ENCODE measurements at places on chromosomes 6 and 20.
A peak's percentile ranks its signal among the peaks of the same experiment; 100 is the strongest.

DNA sequence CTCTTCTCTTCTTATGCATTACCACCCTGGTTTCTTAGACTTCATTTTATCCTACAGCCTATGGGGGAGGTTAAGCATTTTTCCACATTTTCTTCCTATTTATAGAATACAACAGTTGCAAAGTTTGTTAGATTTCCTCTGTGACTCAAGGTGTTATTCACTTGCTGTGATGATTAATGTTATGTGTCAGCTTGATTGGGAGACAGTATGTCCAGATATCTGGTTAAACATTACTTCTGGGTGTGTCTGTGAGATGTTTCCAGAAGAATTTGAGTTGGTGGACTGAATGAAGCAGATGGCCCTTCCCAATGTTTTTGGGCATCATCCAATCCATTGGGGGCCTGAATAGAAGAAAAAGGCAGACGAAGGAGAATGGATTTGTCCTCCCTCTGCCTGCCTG is 131.3 kb downstream of the C6orf118 start:
- no peak for DNase-seq

GRCh38 chr6:89745096-89745495 is 74.5 kb downstream of the MDN1 start:
- DNase-seq = no peak

DNA sequence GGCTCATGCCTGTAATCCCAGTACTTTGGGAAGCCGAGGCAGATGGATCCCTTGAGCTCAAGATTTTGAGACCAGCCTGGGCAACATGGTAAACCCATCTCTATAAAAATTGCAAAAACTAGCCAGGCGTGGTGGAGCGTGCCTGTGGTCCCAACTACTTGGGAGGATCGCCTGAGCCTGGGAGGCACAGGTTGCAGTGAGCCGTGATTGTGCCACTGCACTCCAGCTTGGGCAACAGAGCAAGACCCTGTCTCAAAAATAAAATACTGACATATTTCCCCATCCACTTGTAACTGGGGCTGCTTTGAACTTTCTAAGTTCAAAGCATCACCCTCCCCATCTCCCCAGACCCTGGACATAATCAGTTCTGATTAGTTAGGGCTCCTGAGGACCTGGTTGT is 7.2 kb upstream of the MMP9 start:
- DNase-seq = no peak

DNA sequence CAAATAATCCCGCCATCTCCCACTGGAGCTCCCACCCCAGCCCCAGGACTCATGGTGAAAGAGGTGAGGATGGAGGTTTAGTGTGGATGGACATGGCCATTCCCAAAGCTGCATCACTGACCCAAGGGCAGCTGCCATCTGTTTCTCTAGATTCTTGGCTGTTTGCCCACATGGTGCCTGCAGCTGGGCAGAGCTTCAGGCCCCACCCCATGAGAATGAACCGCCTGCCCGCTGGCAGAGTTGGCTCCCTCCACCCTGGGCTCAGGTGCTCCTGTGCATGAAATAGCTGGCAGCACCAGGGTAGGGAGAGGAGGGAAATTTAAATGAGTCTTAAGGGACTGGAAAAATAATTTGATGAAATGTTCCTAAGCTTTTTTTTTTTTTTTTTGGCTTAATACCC is 17.4 kb downstream of the SCML4 start:
- no peak for DNase-seq

DNA sequence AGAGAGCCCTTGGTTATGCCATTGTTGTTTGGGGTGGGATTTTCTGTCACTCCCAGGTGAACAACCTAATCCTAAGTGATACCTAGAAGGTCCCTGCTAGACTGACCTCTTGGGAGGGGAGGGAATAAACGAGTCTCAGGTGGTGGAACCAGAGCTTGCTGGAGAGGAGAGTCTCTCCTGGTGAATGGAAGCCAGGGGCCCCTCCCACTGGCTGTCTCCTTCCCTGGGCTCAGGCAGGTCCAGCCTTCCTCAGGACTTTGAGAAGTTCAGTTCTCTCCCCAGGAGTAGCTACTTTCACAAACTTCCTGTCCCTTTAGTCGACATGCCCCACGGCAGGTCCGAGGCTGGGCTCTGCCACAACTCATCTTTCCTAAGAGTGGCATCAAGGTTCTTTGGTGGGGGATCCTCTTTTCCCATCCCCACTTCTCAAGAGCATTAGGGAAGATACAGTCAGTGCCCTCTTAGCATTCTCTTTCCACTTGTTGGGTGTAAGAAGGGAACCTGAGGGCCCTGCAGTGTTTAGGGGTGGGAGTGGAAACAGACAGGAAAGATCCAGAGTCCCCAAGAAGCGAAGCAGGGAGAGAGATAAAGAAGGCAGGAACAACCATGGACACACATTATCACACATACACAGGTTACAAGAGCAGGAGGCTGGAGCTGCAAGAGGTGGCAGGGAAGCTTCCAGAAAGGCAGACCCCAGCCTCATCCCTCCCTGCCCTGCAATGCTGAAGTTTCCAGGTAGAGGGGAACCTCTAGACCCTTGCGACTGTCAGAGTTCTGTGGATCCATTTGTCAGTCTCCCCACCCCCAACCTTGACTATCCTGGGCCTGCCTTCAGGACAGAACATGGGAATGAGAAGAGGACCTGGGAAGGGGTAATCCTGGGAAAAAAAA is 900 bp upstream of the GLP1R start:
- DNase-seq = no peak

DNA sequence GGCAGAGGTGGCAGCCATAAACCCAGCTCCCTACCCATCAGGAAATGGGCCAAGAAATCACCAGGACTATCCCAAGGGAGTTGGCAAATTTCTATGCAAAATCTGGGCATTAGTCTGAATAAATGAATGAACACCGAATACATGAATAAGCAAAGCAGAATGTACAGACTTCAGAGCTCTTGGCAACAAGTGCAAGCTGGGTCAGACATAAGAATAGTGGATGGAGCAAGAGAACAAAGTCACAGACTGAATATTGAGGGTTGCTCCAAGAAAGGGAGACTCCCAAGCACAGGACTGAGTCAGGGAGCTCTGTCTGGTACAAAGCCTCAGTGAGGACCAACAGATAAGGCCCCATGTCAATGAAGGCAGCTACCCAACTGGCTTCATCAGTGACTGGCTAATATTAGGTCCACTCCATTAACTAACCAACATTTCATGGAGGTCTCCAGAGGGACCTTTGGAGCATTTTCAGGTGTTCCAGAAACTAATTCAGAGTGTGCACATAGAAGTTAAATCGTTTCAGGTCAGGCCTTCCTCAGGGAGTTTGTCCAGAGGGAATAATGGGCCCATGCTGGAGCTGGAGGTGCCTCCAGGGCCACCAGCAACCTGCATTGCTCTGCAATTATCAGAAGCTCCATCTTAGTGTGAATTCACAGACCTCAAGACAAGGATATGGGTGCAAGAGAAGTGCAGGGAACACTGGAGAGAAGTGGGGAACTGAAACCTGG is 191.5 kb upstream of the RALGAPA2 start:
- no peak for DNase-seq

DNA sequence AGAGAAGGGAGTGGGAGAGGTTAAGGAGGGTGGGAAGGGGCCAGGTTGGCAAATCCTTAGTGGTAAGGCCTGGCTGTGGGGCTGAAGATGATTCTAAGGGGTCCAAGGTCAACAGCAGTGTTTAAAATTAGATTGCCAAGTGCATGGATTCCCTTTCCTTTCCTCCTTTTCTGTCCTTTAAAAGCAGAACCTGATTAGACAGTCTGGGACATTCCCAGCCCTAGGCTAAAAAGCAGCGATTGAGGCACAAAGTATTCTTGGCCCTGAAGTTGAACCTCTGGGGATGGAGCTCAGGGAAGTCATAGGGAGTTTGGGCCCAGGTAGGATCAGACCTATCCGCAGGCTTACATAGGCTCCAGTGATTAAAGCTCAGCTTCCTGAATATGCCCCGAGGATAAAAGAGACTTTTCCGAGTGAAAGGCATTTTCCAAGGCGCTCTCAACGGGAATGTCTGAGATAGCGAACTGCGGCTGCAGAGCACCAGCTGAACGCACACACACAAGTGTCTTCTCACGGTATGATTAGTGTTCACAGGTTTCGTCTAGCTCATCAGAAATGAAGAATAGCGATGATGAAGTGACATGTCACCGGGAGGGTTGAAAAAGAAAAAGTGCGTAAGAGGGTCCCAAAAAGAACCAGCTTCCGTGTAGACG is 787 bp upstream of the CARMIL1 start:
- no peak for DNase-seq

DNA sequence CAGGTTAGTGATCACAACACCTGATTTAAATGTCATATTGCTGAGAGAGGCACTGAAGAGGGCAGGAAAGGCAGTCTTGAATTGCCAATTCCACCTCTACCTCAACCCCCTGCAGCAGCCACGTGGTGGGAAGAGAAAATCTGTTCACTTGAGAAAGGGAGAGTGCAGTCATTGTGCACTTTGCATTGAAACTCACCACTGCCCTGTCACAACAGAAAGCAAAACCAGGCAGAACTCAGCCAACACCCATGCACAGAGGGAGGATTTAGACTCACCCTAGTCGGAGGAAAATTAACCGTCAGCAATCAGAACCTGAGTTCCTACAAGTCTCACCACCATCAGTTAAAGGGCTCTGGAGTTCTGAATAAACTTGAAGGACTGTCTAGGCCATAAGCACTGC is 1040.2 kb downstream of the HACE1 start:
- no peak for DNase-seq

DNA sequence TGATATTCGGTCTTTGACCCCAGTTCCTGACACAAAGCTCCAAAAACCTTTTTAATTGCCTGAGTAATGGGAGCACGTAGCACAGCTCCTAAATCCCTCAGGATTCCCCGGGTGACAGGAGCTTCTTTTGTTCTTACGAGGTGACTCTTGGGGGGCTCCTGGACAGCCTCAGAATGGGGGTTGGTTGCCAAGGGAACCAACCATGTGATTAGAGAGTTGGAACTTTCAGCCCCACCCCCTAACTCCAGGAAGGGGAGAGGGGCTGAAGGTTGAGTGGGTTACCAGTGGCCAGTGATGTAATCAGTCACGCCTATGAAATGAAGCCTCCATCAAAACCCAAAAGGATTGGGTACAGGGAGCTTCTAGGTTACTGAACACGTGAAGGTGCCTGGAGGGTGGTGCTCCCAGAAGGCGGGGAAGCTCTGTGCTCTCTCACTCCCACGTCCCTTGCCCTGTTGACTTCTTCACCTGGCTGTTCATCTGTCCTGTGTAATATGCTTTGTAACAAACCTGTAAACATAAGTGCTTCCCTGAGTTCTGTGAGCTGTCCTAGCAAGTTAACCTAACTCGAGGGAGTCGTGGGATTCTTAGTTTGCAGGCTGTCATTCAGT is 89.5 kb downstream of the CHMP4B start:
- DNase-seq = no peak

DNA sequence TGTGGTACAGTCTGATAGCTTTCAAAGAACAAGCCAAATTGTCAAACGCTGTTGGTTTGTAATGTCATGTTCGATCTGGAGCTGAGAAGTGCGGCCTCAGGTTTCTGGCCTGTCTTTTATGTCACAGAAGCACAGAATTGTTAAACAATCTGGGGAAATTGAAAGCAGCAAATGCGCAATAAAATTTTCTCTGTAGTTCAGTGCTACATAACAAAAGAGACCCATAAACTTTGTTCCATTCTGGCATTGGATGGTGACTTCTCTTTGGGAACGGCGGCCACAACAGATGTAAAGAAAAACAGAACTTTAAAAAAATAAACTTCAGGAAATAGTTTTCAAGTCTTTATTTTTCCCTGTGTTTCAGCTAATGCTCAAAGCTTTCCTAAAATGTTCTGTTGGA is 106.9 kb downstream of the PRL start:
- DNase-seq = no peak

DNA sequence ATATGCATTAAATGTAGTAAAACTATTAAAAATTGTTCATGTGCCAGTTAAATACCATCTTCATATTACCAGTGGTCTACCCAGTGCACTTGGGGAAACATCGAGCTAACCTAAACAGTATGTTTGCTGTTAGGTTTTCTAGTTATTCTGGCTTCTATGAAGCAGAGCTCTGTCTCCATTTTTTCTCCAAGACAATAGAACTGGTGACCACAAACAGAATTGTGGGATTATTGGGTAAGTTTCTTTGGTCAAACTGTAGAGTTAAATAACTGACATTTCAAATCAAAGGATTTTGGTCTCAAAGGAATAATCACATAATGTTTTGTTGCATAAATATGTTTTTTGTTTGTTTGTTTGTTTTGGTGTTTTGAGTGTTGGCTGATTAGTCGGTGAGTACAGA is 40.5 kb upstream of the EDN3 start:
- DNase-seq = no peak

GRCh38 chr20:45088247-45088646 is 12.7 kb downstream of the KCNS1 start:
- DNase-seq = no peak

- DNase-seq = no peak
Observed at GRCh38 chr6:156250593-156250992, 526.6 kb upstream of the ARID1B start.

- no peak for DNase-seq
Observed at GRCh38 chr6:37289931-37290330, 32.0 kb upstream of the TMEM217 start.

DNA sequence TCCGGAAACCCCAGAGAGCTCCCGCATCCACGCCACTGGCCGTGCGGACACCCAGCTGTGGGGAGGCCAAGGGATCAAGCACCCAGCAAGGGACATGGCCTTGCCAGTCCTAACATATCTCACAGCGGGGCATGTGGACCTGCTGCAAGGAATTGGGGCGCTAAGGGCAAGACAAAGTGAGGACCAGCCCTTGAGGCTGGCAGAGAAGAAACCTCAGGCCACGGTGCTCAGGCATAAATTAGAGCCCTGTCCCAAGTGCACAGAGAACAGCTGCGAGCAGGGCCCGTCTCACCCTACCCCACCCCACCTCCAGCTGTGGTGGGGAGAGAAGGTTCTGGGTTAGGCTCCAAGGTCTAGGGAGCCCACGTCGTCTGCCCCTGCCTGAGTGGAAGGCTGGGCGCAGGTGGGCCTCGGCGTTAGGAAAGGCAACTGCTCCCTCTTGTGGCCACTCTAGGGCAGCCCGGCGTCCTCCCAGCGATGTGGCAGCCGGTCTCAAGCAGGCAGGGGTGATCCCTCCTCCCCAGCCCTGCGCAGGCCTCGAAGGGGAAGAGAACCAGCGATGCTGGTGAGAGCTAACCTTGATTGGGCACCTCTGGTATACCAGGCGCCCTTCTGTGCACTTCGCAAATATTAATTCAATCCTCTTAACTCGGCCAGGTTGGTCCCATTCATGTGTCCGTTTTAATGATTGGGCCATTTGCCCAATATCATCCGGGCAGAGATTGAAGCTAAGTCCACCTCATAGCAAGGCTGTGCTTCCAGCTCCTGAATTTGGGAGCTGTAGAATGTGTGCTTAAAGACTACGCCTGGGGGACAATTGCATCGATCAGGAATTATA is 235.8 kb downstream of the NFATC2 start:
- peak; percentile 7 for DNase-seq

GRCh38 chr20:15333170-15333569 is 995.8 kb upstream of the FLRT3 start:
- no peak for DNase-seq

Data from DMS 273 treated with DMSO at 0.1 percent for 48 hours (cell line).